ENCODE measurements at places on chromosomes 6 and 20.
A peak's percentile ranks its signal among the peaks of the same experiment; 100 is the strongest.

DNA sequence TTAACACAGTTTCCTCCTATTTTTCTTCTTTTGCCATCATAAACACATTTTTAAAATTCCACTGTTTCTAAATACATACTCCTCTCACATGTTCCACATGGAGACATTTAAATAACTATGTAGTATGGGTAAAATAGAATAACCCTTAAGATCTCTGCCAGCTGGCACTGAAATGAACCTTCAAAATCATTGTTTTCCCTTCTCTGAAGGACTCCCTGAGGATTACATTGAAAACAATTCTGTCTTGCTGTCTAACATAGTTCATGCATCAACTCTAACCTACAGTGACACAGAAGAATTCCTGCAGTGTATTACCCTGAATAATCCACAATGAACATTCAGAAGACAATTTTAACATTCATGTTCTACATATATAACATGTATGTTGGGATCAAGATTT lies 1361.8 kb upstream of the CITED2 start:
- DNase-seq = no peak

DNA sequence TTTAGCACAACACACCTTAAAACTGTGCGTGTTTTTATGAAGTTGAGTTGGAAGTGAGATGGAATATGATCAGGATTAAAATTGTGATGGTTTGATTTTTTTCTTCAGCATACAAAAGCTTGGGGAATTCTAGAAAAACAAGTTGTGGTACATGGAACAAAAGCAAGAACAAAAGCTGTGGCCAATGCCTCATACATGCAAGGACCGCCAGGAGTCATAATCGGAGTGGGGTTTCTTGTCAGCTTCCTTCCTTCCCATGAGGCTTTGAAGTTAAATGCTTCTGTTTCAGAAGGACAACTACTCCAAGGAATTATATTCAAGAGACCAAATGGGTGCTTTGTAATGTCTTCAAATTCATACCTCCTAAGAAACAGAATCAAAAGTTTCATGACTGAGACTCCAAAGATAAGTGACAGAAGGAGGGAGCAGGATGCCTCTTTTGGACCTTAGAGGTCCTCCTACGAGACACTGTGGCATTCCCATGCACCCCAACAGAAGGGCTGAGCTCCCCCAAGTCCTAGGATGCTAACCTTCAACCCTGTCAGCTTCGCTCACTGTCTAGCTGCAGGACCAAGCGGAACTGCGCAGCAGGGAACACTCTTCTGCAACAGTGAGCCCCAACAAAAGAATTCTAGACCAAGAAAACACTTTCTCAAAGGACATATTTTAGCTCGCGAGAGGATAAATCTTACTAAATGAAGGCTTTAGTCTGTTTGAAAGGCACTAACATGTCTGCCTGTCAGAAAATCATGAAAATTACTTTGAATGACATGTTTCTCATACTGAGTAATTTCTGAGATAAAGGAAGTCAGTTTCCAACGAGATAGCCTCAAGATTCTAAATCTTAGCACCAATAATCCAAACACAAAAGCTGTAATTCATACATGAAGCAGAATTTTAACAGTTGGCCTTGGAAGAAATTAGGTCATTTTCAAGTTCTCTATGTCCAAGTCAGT lies 108.5 kb upstream of the NHSL1 start:
- no peak for DNase-seq

GRCh38 chr6:161368514-161368913 lies 94.7 kb upstream of the AGPAT4 start:
- DNase-seq = no peak

DNA sequence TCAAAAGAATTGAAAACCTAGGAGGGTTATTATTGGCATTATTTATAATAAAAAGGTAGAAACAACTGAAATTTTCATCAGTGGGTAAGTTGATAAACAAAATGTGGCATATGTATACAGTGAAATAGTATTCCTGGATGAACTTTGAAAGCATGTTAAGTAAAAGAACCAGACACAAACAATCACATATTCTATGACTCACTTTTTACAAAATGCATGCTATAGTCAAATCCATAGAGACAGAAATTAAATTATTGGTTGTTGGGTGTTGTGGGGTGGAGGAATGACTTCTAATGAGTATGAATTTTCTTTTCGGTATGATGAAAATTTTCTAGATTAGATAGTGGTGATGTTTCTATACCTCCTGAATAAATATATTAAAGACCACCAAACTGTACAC lies 94.6 kb downstream of the LRRC1 start:
- no peak for DNase-seq

GRCh38 chr6:150290429-150290828 lies 78.4 kb upstream of the IYD start:
- no peak for DNase-seq

DNA sequence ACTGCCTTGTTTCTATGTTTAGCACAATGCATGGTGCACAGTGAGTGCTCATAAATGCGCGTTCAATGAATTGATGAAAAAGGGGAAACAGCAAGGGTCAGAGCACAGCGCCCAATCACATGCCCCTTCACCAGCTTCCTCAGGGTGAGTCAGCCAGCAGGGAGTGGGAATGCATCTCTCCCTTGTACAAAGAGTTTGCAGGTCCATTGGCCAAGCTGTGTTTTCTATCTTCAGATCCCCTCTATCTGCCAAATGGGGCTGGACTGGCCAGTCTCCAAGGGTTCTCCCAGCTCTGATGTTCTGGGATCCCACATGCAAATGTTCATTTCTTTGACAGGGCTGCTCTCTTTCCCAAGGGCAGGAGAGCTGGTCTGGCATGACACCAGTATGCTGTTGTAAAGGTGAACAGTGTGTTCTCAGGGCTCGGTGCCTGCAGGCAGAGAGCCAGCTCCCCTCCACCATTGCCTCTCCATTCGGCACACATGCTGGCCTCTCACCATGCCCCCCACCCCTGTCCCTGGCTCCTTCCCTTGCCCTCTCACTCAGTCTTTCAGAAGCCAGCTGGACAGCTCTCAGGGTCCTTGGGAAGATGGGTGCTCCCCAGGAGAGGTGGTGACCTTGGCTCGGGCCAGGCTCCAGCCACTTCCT lies 25.0 kb downstream of the ANGPT4 start:
- no peak for DNase-seq

DNA sequence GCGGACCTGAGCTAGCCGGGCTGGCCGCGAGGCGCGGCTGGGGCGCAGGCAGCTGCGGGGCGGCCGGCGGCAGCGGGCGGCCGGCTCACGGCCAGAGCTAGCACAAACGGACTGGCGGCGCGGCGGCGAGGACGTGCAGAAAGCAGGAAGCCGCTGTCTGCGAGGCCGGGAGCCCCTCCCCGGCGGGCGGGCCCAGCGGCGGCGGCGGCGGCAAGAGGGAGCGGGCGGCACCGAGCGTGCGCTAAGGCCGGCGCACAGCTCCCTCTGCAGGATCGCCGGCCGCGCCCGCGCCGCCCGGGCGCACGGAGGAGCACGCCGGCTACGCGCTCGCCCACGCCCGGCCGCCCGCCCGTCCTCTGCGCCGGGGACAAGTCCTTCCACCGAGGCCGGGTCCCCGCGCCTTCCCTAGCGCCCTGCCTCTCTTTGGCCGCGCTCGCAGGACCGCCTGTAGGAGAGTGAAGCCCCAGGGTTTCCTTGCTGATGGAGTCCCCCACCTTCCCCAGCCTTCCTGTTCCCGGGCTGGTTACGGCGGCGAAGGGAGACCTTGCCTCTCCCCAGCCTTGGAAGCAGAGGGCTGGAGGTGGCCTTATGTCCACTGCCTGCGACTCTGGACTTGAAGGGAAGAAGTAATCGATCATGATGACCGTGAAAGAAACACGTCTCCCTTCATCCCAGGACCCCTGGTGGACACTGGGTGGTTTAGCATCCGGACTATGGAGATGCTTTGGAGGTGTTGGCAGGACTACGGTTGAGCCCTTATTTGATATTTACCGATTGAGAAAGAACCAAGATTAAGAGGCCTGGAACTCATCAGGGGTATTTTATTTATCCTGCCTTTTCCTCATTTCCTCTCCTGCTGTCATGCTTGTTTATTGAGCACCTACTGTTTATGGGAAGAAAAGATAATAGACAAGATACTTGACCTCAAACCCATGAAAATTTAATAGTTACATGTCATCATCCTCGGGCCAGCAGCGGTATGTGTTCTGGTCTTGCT lies at the start of gene PREP:
TSS of gene PREP (minus strand) at position 144 of the 997 bp plus-strand sequence. CDS start 191 bp downstream, outside the sequence.
- peak; percentile 87 for DNase-seq

GRCh38 chr20:33672426-33673113 lies 1.7 kb downstream of the NECAB3 start:
- no peak for DNase-seq

DNA sequence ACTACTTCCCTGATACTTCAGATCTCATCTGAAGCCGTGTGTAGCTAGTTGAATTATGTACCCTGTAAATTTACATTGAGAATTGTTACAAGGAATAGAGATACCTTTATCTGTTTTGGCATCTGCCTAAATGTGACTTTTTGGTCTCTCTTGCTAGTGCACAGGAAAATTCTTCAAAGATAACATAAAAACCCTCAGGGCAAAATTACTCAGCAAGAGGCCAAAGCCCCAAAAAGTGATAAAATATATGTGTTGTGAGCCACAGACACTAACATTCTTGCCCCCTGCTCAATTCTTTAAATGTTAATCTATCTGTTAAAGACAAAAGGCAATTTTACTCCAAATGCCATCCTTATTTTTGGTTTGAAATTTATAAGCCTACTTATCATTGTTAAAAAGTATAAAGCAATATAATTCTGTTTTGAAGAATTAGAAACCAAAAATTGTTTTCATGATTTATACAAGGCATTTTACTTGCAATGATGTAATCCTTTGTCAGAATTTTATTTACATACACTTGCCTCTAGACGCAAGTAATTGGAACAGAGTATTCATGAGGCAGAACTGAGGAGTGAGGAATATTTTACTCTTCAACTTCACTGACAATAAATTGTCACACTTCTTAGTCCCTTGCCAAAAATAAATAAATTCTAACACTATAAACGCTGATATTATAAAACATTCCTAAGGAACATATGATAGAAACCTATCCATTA lies 186.2 kb downstream of the EPM2A start:
- DNase-seq = no peak

DNA sequence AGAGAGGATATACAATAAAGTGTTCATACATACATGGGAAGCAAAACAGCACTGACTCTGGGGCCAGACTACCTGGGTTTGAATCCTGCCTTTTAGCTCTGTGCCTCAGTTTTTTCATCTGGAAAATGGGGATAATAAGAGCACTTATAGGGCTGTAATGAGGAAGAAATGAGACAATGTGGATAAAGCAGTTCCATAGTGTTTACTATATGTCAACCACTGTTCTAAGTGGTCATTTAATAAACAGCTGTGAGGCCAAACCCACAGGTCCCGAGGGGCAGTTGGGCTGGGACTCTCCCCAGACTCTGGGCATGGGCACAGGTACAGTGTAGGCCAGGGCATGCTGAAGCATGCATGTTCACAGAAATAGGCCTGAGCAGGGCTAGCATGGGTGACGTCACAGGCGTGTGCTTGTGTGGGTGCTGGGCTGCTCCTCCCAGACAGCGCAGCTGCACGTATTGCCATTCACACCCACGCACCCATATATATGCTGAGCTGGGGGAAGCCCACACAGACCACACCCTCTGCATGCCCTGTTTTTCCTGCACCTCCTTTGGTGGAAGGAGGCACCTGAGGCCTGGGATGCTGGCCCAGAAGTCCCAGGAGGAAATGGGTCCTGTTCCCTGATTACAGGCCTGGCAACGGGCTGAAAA lies 3.5 kb upstream of the PLCG1 start:
- DNase-seq = no peak

DNA sequence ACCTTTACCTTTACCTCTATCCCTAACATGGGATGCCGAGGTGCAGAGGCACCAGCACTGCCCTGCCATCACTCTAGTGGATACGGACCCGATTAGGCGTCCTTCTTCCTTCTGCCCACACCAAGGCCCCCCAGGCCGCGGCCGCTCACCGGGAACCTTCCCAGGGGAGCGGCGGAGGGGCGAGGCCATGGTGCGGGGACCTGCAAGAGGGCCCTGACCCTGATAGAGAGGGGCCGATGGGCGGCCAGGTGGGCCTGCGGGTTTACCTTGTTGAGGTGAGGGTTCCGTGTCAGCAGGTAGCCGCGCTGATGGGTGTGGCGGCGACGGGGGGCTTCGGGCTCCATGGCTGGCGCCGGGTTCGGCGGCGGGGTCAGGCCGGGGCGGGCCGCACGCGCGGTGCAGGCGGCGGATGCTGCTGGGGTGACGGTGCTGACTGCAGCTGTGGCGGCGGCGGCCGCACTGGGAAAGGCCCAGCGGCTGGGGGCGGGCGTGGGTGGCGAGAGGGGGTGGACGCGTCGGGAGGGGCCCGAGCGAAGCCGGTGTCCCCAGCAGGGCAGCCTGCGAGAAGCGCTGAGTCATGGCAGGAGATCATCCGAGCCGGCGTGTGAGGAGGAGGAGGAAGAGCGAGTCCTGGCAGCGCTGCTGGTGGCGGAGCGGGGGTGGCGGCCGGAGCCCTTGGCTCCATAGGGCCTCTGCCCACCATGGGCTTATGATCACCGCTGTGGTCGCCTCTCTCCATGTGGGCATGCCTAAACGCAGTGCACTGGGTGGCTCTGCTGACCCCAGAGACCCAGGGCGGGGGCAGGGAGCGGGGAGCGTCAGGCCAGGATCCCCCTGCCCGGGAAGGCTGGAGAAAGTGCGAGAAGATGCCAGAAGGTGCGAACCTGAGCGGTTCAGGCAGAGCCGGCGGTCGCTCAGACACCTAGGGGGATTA lies at the start of gene ME1:
TSS of gene ME1 (minus strand) at position 441 of the 934 bp plus-strand sequence. CDS start at position 344, 97 bp downstream.
- DNase-seq = peak; percentile 66

GRCh38 chr6:109457562-109457996 lies 2.0 kb upstream of the MICAL1 start:
- DNase-seq = no peak

- DNase-seq = no peak
Measured at GRCh38 chr6:1423578-1423977, 34.2 kb downstream of the FOXF2 start.

GRCh38 chr20:48467622-48468021 lies 360.2 kb downstream of the PREX1 start:
- DNase-seq = no peak

GRCh38 chr20:48689388-48689787 lies 138.4 kb downstream of the PREX1 start:
- no peak for DNase-seq

DNA sequence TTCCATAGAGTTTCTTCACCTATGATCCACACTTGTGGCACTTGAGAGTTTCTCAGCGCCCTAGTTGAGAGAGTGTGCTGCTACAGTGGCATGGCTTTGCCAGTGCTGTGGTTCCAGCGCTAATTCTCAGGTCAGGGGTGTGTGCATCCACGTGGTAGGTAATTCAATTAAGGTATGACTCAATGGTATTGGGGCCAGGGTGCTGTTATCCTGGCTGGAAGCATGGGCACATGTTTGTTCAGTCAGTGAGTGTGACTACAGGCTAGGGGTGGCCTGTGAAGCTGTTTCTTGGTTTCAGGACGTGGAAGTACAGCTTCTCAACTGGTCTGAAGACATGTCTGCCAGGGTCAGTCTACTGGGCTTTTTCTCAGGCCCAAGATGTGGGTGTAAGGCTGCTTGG lies 3.0 kb upstream of the SEMG2 start:
- no peak for DNase-seq

- no peak for DNase-seq
Measured at GRCh38 chr20:45940053-45940452, 5.6 kb downstream of the PCIF1 start.

All from HEK293T (cell line).